ENCODE measurements at places on chromosomes 5 and 9.

DNA sequence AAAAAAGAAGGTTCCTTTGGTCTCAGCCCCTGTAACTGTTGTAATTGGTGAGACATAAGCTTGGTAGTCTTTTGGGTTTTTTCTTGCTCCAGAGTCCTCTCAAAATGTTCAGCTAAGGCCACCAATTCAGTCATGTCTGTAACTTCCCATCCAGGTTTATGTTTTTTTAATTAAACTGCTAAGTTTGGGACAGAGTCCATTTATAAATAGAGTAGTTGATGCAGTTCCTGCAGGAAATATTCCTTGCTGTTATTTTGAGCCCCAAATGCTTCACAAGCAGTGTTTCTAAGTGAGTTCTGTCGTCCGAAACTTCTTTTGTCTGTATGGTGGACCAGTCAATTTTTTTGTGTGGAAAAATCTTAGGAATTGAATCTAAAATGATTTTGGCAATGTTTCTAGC is 155.0 kb downstream of the AOPEP start:
- DNase-seq: no peak

- DNase-seq: no peak
These were observed 1.8 kb downstream of the OLFML2A start for GRCh38 chr9:124778575-124779367.

DNA sequence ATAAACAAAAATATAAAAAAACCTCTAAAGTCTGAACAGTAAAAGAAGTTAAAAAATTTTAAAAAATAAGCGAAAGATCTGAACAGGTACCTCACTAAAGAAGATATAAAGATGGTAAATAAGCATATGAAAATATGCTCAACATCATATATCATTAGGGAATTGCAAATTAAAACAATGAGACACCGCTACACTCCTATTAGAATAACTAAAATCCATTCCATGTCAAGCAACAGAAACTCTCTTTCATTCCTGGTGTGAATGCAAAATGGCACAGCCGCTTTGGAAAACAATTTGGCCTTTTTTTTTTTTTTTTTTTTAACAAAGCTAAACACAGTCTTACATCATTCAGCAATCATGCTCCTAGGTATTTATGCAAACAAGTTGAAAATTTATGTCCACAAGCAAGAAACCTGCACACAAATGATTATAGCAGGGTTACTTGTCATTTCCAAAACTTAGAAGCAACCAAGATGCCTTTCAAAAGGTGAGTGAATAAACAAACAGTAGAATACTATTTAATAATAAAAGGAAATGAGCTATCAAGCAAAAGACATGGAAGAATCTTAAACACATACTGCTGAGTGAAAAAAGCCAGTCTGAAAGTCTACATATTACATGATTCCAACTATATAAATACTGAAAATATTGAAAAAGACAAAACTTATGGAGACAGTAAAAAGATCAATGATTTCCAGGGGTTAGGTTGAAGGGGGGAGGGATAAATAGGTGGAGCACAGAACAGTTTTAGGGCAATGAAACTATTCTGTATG is 22.1 kb downstream of the ANXA1 start:
- DNase-seq: no peak

- peak; percentile 91 for DNase-seq
These were observed 52.7 kb downstream of the NDST1 start for GRCh38 chr5:150560401-150561191.

- no peak for DNase-seq
These were observed 257.4 kb upstream of the TRPC7 start for GRCh38 chr5:136622747-136623146.

DNA sequence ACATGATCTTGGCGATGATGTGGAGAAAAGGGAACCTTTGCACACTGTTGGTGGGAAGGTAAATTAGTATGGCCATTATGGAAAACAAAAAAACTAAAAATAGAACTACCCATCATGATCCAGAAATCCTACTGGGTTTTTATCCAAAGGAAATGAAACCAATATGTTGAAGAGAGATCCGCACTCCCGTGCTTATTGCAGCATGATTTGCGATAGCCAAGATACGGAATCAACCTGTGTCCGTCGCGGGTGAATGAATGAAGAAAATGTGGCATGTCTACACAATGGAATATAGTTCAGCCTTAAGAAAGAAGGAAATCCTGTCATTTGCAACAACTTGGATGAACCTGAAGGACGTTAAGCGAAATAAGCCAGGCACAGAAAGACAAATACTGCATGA is 84.5 kb downstream of the TTLL11 start:
- no peak for DNase-seq

GRCh38 chr9:128456613-128457061 is 831 bp downstream of the ODF2 start:
- peak; percentile 67 for DNase-seq

DNA sequence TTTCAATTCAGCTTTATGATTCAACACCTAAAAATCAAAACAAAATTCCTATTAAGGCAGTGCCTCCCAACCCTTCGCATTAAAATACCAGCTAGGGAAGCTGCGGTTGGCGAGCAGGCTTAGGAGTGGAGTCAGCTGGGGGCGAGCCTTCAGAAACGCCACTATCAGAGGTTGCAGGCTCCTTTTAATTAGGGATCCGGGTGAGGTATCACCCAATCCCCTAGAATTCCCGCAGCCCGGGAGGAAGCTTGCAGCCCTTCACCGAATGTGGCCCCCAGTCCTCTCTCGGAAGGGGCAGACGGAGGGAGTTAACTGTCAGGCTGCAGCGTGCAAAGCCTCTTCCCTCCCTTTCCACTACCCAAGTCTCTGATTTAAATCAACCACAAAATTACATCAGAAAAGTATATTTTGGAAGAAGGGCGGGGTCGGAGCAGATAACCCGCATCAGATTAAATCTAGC is 1.7 kb downstream of the STC2 start:
- DNase-seq: peak; percentile 2

GRCh38 chr9:91515074-91515687 is 91.5 kb upstream of the NFIL3 start:
- peak; percentile 8 for DNase-seq

GRCh38 chr5:8500426-8500825 is 631.5 kb downstream of the MTRR start:
- DNase-seq: no peak

GRCh38 chr9:9904041-9904440 is 708.8 kb downstream of the PTPRD start:
- DNase-seq: no peak

- DNase-seq: peak; percentile 32
These were observed 429.5 kb downstream of the TLE1 start for GRCh38 chr9:81259896-81260295.

- no peak for DNase-seq
These were observed 35.9 kb upstream of the STRBP start for GRCh38 chr9:123304340-123304691.

DNA sequence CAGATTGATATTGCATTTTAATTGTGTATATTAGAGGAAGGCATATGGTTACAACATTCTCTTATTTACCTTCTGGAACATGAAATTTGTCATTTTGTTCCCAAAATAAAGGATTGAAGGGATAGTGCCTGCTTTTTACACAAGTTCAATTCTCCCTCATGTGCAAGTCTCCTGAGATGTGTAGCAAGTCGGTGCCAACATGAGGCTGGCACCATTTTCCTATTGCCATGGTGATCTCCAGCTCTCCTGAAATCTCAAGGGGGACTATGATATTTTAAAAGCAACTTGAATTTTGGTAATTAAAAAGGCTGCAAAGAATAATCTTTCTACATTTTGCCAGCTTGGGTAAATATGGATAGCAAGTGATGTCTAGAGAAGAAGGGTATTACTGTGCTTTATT is 693.3 kb upstream of the WWC1 start:
- DNase-seq: no peak

GRCh38 chr5:139796061-139796806 is 626 bp downstream of the PSD2 start:
- DNase-seq: no peak

DNA sequence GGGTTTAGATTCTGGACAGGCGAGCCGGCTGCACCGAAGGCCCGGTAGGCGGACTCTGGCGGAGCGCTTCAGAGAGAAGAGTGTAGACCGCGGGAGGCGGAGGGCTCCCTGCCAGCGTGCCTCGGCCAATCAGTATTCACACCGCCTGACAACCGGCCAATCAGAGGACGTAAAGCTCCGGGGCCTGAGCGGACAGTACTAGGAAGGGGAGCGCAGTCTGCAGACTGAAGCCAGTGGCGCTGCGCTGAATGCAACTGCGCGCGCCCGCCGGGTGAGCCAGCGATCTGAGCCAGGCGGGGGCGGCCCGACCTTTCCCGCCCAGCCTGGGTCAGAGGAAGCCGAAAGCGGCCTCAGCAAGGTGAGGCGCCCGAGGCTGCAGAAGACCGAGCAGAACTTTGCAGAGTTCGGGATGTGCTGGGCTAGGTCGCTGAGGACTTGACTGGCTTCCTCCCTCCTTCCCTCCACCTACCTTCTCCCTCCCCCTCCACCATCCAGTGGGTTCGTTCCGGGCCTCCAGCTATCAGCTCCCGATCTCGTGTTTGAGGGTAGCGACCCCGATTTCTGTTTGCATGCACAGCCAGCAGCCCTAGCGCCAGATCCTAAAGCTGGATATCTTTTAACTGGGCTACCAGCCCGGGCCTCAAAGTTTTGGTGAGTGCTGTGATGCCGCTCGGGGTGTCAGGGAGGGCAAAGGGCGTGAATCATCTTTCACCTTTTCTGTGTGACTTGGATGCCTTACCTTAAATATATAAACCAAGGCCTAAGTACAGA is at the start of gene DMRT2:
Gene DMRT2, plus strand, starts transcription at position 233 of the 771 bp plus-strand sequence. CDS start 1,257 bp downstream, outside the sequence.
- peak; percentile 39 for DNase-seq

DNA sequence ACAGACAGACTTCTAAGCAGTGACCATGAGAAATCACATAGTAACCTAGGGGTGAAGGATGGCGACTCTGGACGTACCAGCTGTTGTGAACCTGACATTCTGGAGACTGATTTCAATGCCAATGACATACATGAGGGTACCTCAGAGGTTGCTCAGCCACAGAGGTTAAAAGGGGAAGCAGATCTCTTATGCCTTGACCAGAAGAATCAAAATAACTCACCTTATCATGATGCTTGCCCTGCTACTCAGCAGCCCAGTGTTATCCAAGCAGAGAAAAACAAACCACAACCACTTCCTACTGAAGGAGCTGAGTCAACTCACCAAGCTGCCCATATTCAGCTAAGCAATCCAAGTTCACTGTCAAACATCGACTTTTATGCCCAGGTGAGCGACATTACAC is 38.0 kb upstream of the CCDC152 start:
- DNase-seq: no peak

DNA sequence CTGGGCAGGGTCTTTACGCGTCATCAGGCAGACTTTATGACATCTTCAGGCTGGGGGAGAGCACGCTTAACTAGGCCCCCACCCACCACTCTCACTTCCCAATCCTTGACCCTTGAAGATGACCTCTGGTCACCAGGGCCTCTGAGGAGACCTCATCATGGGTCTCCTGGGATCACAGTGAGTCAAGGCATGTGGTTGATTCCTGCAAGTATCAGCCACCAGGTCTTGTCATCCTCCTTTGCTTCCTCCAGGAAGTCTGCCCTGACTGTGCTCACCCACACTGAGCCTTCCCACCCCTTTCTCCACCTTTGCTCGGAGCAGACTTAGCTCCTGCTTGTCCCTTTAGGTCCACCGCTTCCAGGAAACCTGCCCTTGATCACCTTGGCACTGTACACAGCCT is 17.3 kb downstream of the ODF2 start:
- peak; percentile 32 for DNase-seq

GRCh38 chr9:127815512-127816361 is 13.1 kb downstream of the FPGS start:
- no peak for DNase-seq

DNA sequence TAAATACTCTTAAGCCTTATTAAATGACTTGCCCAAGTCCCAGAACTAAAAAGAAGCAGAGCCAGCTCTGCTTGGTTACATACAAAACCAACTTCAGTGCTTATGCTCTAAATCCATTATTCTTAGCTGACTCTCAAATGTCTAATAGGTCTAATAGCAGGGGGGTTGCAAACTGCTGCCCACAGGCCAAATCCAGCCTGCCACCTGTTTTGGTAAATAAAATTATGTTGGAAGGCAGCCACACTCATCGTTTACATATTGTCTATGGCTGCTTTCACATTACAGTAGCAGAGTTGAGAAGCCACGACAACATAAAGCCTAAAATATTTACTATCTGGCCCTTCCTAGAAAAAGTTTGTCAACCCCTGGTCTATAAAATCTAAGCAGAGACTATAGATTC is 69.0 kb downstream of the KLHL3 start:
- DNase-seq: no peak

DNA sequence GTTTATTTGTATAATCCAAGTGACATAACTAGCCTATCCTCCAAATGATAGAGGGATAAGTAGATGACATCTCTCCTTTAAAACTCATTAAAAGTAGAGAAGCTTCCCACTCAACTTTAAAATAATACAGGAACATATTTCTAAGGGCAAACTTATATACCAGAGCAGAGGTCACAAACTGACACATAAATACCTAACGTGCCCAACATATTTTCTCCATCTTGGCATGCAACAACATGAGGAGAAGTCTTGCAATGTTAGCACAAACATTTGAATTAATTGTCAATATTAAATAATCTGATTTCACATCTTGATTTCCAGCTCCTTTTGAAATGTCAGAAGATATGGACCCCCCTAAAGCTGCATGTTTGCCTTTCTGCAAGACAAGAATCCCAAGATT is 335.0 kb downstream of the DEPDC1B start:
- DNase-seq: no peak

GRCh38 chr9:22079873-22080341 is 70.8 kb upstream of the CDKN2B start:
- no peak for DNase-seq

DNA sequence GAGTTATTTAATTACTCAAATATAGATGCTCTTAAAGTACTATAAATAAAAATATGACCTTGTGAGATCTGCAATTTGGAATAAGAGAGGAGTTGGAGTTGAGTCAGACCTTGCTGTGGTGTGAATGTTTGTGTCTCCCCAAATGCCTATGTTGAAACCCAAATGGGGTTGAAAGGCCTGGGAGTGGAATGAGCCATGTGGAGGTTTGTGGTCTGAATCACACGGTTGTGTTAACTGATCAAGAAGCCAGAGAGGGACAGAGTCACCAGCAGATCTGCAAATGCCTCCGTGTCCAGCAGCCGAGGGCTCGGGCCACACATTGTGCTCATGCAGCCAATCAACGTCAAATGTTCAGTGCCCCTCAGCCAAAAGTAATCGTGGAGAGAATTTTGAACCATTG is 404.4 kb downstream of the ICE1 start:
- DNase-seq: no peak
